ENCODE measurements at places on chromosomes 4 and X. TPM values are rescaled to one million over a fixed set of nuclear protein-coding genes. Genes with fewer than 3 reads are reported as not detected.

The GPR173 gene
- 26.9 TPM for polyA plus RNA-seq

The GYG2 gene
- polyA plus RNA-seq, result 6.3 TPM

The PAGE1 gene
- polyA plus RNA-seq, result not detected

The MRFAP1L1 gene
- 421 TPM for polyA plus RNA-seq

The PASD1 gene
- not detected for polyA plus RNA-seq

The GLRA2 gene
- 18.6 TPM for polyA plus RNA-seq

The BRCC3 gene
- polyA plus RNA-seq, result 28.1 TPM

The SHROOM3 gene
- polyA plus RNA-seq, result 8.0 TPM

The RBM47 gene
- polyA plus RNA-seq, result 2.4 TPM

The ADH1A gene
- polyA plus RNA-seq, result not detected

The MAGED4 gene
- polyA plus RNA-seq, result 320 TPM

The ENPP6 gene
- not detected for polyA plus RNA-seq

The GLRB gene
- 24.9 TPM for polyA plus RNA-seq

The TAF9B gene
- polyA plus RNA-seq, result 38.5 TPM

The IL21 gene
- polyA plus RNA-seq, result not detected

The ZNF280C gene
- polyA plus RNA-seq, result 9.4 TPM

The CXXC4 gene
- polyA plus RNA-seq, result 127 TPM

The SERTM2 gene
- not detected for polyA plus RNA-seq

The TMPRSS11B gene
- not detected for polyA plus RNA-seq

Measured in neural cell (in vitro differentiated cells).